ENCODE measurements at places on chromosomes 11 and 22.

DNA sequence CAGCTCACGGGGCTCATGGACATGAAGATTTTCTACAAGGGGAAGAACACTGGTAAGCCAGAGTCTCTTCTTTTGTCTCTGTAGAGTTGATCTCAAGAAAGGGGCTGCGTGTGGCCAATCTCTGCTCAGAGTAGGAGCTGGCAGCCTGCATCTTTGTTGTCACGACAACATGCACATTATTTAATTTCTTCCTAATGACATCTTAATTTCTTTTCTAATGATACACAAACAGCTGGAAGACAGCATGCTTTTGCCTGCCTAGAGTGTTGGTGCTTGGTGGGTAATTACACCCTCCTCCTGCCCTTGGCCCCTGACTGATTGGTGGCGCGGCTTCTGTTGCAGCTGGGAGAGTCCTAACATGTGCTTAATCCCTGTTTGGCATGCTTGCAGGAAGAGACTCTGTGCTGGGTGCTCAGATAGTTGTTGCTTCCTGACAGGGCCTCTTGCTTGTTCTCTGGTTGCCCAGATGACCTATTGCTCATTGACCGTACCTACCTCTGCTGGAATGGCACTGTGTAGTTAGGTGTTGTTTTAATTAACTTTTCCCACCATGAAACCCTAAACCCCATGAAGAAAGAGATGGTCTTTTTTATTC, 106.9 kb upstream of the SORL1-AS1 start:
- DNase-seq, result no peak

DNA sequence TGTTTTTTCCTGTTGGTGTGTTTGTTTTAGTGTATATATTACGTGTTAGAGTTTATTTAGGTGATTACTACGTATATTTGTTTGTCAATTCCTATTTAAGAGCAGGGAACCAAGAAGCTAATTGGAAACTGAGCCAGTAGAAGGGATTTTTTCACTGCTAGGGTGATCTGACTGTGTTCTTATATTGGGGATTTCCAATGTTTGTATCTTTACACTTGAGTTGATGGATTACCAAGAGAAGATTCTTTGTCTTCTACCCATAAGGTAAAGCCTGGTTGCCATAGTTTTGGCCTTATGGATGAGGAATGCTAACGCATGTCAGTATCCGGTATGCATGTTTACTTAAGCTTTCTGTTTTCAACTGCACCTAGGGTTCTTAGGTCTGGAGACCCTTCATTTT, 35.6 kb downstream of the SIK2 start:
- no peak for DNase-seq

DNA sequence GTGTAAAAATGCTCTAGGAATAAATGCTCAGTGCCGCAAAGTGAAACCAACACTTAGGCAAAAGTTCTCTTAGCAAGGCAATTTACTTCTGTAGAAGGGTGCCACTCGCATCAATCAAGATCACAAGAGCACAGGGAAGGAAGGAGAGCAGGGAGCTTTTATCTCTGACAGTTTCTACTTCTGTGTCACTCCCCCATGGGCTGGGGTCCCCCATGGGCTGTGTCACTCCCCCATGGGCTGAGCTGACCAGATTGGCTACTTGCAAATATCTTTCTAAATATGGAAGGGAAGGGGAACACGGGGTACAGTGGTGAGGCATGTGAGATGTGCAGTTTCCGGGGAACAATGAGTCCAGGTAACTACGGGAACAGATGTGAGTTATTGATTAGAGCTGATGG, 397 bp downstream of the OR52N2 start:
- no peak for DNase-seq

GRCh38 chr22:17260298-17260697, 41.1 kb upstream of the ADA2 start:
- no peak for DNase-seq

GRCh38 chr22:24033731-24034130, 22.6 kb downstream of the CABIN1 start:
- DNase-seq, result no peak

DNA sequence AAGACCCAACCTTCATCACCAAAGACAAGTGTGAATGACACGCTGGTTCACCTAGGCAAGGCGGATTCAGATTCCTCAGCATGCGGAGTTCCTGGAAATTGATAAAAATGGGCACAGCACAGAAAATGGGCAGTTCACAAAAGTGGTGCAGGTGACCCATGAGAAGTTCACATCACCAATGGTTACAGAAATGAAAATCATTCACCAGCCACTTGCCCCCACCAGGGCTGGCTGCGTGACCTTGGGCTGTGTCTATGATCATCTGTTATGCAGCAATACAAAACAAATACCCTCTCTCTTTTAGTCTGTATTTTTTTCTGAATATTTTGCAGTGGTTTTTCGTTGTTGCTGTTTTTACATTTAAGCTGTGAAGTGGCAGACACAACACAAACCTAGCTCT, 415.9 kb downstream of the TBC1D22A start:
- no peak for DNase-seq

GRCh38 chr11:120548682-120549209, 37.2 kb downstream of the GRIK4 start:
- DNase-seq, result no peak

- DNase-seq, result no peak
These were observed 2.2 kb downstream of the RNF185 start for GRCh38 chr22:31162015-31162765.

DNA sequence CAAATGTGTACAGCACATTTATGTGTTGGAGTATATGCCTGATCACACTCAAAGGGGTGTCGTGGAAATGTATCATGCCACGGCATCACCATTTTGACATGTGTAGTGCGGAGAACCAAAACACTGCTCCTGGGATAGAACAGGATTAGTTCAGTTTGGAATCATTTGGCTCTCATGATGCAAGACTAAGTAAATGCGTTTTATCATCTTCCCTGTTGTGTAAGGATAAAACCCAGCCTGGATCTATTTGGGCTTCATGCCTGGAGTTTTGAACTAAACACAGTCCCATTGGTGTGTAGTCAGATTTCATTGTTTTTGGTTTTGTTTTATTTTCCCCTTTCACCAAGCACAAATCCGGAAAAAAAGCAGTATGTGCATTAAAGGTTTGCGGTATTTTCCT, 574.3 kb downstream of the NTM start:
- no peak for DNase-seq

DNA sequence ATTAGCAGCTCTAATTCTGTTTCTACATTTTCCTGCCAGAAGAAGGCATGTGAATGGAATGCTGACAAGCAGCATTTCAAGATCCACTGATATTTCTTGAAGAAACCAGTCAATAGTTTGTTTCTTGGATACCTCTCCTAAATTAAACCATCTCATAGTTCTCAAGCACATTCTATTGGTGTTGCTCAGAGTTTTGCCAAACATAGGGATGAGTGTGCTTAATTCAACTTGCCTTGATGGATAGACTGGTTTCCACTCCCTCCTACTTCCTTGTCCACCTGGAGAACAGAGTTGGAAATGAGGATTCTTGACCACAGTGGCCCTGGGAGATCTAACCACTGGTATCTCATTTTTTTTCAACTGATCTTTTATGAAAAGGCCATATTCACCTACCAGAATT, 29.8 kb upstream of the DDX10 start:
- no peak for DNase-seq

Data from RWPE2 (cell line).